Upper lobe of left lung (tissue), 6 donors: ENCODE measurements at places on chromosomes 12 and 14.

DNA sequence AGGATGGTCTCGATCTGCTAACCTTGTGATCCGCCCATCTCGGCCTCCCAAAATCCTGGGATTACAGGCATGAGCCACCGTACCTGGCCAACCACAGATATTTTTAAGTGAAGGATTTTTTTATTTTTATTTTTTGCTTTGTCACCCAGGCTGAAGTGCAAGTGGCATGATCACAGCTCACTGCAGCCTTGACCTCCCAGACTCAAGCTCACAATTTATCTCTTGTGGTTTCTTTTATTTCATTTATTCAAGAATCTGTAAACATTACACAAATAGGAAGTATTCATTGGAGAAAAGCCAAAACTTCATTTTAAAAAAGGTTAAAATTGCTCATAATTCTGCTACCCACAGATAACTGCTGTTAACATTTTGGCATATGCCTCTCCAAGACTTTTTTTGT is 13.3 kb downstream of the MOAP1 start:
- no peaks in the 10 kb centered on the region for H3K4me1 ChIP-seq
- H3K4me3 ChIP-seq, result no peak overlapping the region
- H3K27me3 ChIP-seq, result no peaks in the 10 kb centered on the region
- no peak for DNase-seq
- H3K36me3 ChIP-seq, result no peaks in the 10 kb centered on the region

DNA sequence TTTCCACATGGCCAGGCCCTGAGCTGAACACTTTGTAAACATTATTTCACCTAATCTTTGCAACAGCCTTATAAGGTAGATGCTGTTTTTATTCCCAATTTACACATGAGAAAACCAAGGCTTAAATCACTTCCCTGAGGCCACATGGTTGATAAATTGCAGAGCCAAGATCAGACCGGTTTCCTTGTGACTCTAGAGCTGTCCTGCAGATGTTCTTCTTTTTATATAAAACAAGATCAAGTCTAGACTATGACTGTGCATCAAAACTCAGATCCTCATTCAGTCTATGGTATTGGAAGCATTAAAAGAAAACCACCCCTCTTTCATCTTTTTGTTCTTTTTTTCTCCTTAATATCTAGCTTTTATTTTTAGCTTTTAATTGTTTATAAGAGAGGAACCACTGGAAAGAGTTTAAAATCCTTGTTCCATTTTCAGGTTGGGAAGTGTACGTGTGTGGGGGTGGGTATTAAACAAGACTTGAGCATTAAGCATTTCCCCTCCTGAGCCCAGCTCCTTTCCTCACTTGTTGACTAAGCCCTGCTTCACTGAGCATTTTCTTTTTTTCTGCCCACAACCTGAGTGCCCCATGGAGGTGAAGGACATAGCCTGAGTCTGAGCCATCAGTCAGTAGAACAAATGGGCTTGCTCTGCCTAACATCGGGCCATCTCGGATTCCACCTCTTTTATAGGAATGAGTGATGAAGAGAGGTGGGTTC is 45.4 kb downstream of the GPATCH2L start:
- H3K27me3 ChIP-seq, result no peaks in the 10 kb centered on the region
- H3K4me3 ChIP-seq, result no peak overlapping the region
- H3K36me3 ChIP-seq, result peaks cover 88% of the 10 kb centered on the region
- no peak for DNase-seq
- H3K4me1 ChIP-seq, result no peaks in the 10 kb centered on the region

GRCh38 chr12:124327362-124328043 is 32.6 kb downstream of the RFLNA start:
- H3K4me3 ChIP-seq, result no peak overlapping the region
- no peaks in the 10 kb centered on the region for H3K27me3 ChIP-seq
- no peaks in the 10 kb centered on the region for H3K4me1 ChIP-seq
- DNase-seq, result peak; percentile 45
- no peak overlapping the region for H3K27ac ChIP-seq

DNA sequence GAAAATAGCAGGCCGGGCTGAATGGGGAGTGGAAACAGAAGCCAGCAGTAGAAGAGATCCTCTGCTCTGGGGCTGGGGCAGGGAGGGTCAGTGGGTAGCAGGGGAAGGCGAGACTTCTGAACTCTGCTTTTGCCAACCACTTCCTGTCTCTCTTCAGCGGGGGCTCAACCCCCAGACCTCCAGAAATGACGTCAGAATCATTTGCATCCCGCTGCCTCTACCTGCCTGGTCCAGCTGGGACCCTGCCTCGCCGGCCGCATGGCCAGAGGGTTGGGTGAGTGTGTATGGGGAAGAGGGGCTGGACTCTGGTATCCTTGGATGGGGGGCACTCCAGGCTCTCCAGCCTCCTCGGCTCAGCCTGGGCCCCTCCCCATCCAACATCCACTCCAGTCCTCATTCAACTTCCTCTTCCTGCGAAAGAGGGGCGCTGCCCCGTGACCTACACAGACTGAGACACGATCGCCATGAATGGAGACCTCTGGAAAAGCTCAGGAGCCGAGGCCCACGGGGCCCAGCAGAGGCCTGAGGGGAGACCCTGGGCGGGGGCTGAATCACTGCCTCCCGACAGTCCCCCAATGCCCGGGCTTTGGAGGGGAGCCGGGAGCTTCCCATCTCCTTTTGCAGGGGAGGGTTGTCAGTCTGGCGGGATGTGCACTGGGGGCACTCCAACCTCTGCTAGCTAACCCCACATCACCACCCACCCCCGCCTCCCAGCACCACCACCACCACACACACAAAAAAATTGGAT is 458 bp upstream of the HOXC4 start:
- peak overlapping the region; percentile 50 for H3K4me3 ChIP-seq
- H3K4me1 ChIP-seq, result peaks cover 9% of the 10 kb centered on the region
- H3K27me3 ChIP-seq, result peaks cover 1% of the 10 kb centered on the region
- peak; percentile 67 for DNase-seq
- H3K36me3 ChIP-seq, result no peaks in the 10 kb centered on the region

- H3K36me3 ChIP-seq, result no peaks in the 10 kb centered on the region
- H3K27me3 ChIP-seq, result no peaks in the 10 kb centered on the region
- DNase-seq, result no peak
- no peaks in the 10 kb centered on the region for H3K4me1 ChIP-seq
These were observed 60.1 kb upstream of the CCND2 start for GRCh38 chr12:4213471-4213870.
